IMR-90 (cell line): ENCODE measurements at places on chromosomes 12 and 14. TPM values are rescaled to one million over a fixed set of nuclear protein-coding genes. Genes with fewer than 3 reads are reported as not detected.

Gene RPL36AL
- 129 and 249 TPM in 2 replicates for total RNA-seq

Gene RASSF8
- total RNA-seq, result 50.5 and 50.8 TPM in 2 replicates

Gene ACSS3
- total RNA-seq, result 1.4 and 2.0 TPM in 2 replicates

Gene WDHD1
- total RNA-seq, result 13.1 and 17.5 TPM in 2 replicates

Gene IL31
- total RNA-seq, result not detected in 2 replicates

Gene SLC11A2
- 45.3 and 48.3 TPM in 2 replicates for total RNA-seq
